ENCODE measurements at places on chromosomes 2 and 18. TPM values are rescaled to one million over a fixed set of nuclear protein-coding genes. Genes with fewer than 3 reads are reported as not detected.

Gene ASTL
- 0.17 TPM for total RNA-seq

Gene MOCOS
- 3.2 TPM for total RNA-seq

Gene KDM3A
- 9.6 TPM for total RNA-seq

Gene MOGAT1
- not detected for total RNA-seq

Gene UGT1A3
- total RNA-seq: not detected

Gene NAT8
- total RNA-seq: not detected

Gene TMEM37
- total RNA-seq: not detected

Gene CYP27A1
- 2.7 TPM for total RNA-seq

Gene NCKAP1
- 124 TPM for total RNA-seq

Gene MLPH
- 50.7 TPM for total RNA-seq

Gene ALPI
- not detected for total RNA-seq

Gene CRYBA2
- not detected for total RNA-seq

Gene LYPD6B
- 28.8 TPM for total RNA-seq

Gene IL1B
- total RNA-seq: 2.6 TPM

Gene CCDC74B
- total RNA-seq: 5.8 TPM

Gene GALNT13
- total RNA-seq: 0.05 TPM

Gene LOXL3
- 43.9 TPM for total RNA-seq

Gene FAM228A
- not detected for total RNA-seq

Gene TFCP2L1
- total RNA-seq: 0.12 TPM

Gene FRZB
- total RNA-seq: 0.10 TPM

Gene AFF3
- 2.6 TPM for total RNA-seq

Gene TTC39C
- total RNA-seq: 19.6 TPM

Gene PLGLB1
- not detected for total RNA-seq

Gene NEUROD1
- 0.44 TPM for total RNA-seq

Gene PSMD14
- 164 TPM for total RNA-seq

Gene CROCC2
- total RNA-seq: not detected

Gene RPRM
- 0.34 TPM for total RNA-seq

Gene TUBB8B
- not detected for total RNA-seq

Gene FBXO15
- 0.71 TPM for total RNA-seq

Gene ELOA2
- total RNA-seq: not detected

Gene IL37
- total RNA-seq: not detected

Gene ACOXL
- total RNA-seq: not detected

Gene SIX3
- not detected for total RNA-seq

Gene GALNT5
- total RNA-seq: 28.8 TPM

Gene CLEC4F
- not detected for total RNA-seq

Gene ALPG
- total RNA-seq: not detected

Gene CCDC85A
- total RNA-seq: 10.2 TPM

Gene ASPRV1
- 0.15 TPM for total RNA-seq

Gene RGPD4
- total RNA-seq: not detected
